ENCODE measurements at places on chromosomes 7 and 10. TPM values are rescaled to one million over a fixed set of nuclear protein-coding genes. Genes with fewer than 3 reads are reported as not detected.

- peak overlapping the region; percentile 97 for H3K27ac ChIP-seq
- H3K36me3 ChIP-seq = peaks cover 5% of the 10 kb centered on the region
- peak; percentile 90 for DNase-seq
- H3K4me3 ChIP-seq = peak overlapping the region; percentile 40
- H3K27me3 ChIP-seq = no peaks in the 10 kb centered on the region
Measured at GRCh38 chr7:44637788-44638594, 31.6 kb downstream of the OGDH start.

- no peak overlapping the region for H3K4me3 ChIP-seq
- H3K27me3 ChIP-seq = no peaks in the 10 kb centered on the region
- peaks cover 29% of the 10 kb centered on the region for H3K36me3 ChIP-seq
- H3K27ac ChIP-seq = peak overlapping the region; percentile 38
- DNase-seq = no peak
Measured at GRCh38 chr10:17647326-17647725, 3.4 kb downstream of the STAM start.

- DNase-seq = no peak
- no peak overlapping the region for H3K27ac ChIP-seq
- no peak overlapping the region for H3K4me3 ChIP-seq
- H3K36me3 ChIP-seq = peaks cover 20% of the 10 kb centered on the region
Measured at GRCh38 chr10:109886037-109886780, 37.1 kb downstream of the XPNPEP1 start.

DNA sequence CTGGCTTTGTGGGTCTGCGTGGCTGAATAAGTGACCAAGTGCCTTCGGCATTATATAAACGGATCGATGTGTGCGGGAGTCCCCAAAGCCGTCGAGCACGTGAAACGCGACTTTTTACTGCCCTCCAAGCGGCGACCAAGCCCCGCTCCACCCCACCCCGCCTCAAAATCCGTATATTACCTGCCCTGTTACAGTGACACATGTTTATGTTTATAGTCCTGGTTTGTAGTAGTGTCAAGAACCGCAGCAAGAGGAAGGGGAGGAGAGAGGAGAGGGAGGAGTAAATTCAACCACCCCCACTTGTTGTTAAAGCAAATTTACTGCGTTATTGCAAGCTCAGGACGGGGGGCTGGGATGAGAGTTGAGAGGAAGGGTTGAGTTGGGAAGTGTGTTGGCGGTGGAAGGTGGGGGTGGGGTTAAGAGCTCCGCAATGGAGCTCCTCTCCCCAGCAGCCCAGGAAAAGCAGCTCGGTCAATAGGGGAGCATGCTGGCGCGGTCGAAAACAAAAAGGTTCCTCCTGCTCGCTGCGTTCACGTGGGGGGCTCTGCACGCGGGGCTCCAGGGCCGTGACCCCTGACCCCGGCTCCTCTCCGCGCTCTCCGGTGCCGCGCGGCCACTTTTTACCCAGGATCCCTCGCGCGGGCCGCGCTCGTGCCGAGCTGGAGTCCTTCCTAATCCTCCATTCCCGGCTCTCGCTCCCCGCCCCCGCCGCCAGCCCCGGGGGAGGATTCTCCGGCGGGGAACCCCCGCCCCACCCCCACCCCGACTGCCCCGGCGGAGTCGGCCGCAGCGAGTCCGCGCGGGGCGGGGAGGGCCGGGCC, at the start of gene SKIDA1:
Gene SKIDA1 (minus strand): TSS at position 316 of the 821 bp plus-strand sequence. CDS start 7,860 bp downstream, outside the sequence.
- peak within 1 kb of the TSS; percentile 92 for H3K27ac ChIP-seq
- H3K36me3 ChIP-seq = peaks cover 2% of the 10 kb centered on the region
- H3K27me3 ChIP-seq = peaks cover 28% of the 10 kb centered on the region
- peak; percentile 72 for DNase-seq
- peaks cover 22% of the 10 kb centered on the region for H3K4me1 ChIP-seq

DNA sequence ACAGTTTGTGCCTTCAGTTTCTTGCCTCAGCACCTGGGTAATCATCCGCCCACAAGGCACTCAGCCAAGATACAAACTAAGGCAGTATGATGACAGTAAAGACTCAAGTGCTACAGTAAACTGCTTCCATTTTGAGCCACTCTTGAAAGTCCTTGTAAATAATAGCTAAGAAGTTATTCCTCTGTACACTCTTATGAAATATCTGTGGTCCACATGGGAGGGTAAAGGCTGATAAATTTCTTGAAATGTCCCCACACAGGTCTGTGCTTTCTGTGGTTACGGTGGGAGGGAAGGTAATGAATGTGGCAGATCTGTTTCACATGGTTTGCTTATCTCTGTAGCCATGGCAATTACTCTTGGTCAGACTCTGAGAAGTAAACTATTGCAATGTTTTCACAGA, 551.0 kb upstream of the ZWINT start:
- no peak overlapping the region for H3K27ac ChIP-seq
- H3K27me3 ChIP-seq = no peaks in the 10 kb centered on the region
- H3K4me1 ChIP-seq = no peaks in the 10 kb centered on the region
- no peak overlapping the region for H3K4me3 ChIP-seq
- DNase-seq = no peak
- no peaks in the 10 kb centered on the region for H3K36me3 ChIP-seq

DNA sequence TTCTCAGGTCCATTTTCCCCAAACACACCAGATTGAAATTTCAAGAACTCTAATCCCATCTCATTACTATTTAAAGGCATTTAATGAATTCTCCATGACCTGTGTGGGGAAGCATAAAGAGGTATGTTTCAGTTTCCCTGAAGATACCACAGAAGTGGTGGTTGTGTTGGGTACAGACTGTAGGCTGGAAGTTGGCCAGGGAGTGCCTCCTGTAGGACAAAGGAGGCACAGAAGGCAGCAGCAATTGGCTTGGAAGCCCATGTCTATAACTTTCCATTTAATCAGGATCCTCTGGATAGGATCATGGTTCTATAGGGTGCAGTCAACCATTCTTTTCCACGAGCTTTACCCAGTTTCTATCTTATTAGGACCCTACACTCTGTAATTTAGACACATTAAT, 8.6 kb upstream of the BET1 start:
- no peak overlapping the region for H3K4me3 ChIP-seq
- H3K27me3 ChIP-seq = peaks cover 12% of the 10 kb centered on the region
- H3K4me1 ChIP-seq = peaks cover 2% of the 10 kb centered on the region
- H3K27ac ChIP-seq = no peak overlapping the region
- no peaks in the 10 kb centered on the region for H3K36me3 ChIP-seq

Gene ZMIZ1
- total RNA-seq = 18.3 TPM

Gene DUS4L
- total RNA-seq = 12.3 TPM

Gene CCNY
- total RNA-seq = 32.1 TPM

Gene CUBN
- total RNA-seq = 0.37 TPM
